ENCODE measurements at places on chromosomes 12 and 14.

DNA sequence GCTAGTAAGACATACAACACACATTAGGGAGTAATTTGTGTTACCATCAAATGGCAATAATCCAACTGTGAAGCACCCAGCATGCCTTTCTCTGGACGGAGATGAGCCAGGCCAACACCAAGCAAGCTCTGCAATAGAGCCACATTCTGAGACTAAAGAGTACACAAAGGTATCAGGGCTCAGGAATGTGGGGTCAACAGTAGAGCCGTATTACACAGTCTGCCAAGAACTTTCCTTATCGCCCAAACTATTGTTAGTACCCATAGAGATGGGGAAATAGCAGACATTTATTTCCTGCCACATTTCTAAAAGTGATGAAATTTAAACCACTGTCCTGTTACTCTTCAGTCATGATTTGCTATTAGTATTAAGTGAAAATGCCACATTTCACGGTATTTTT lies 113.7 kb downstream of the BMP4 start:
- no peak for DNase-seq

DNA sequence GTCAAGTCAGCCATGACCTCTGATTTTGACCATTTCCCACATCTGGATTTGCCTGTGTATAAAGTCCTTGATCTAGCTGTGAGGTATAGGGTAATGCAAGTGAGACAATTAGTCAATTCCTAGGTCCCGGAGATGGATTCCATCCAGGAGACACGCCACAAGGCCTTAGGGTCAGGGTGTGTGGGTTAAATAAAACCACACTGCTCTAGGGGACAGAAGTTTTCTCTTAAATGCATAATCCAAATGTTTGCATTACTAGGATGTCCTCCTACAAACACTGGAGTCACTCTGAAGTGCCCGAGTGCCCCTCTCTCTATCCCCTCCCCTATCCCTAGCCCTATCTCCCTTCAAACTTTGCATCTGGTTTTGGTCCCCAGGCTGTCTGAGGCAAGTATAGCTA lies 26.8 kb downstream of the LRIG3 start:
- DNase-seq, result no peak

- no peak for DNase-seq
Measured at GRCh38 chr12:56267443-56268071, 815 bp downstream of the COQ10A start.

- no peak for DNase-seq
Measured at GRCh38 chr14:69548566-69548965, 26.1 kb downstream of the CCDC177 start.

GRCh38 chr14:23487216-23487615 lies 17.7 kb downstream of the NGDN start:
- DNase-seq, result no peak

Measured in ascending aorta (tissue), 2 donors.